Sigmoid colon (tissue), 7 donors: ENCODE measurements at places on chromosomes 5 and 9. TPM values are rescaled to one million over a fixed set of nuclear protein-coding genes. Genes with fewer than 3 reads are reported as not detected.

DNA sequence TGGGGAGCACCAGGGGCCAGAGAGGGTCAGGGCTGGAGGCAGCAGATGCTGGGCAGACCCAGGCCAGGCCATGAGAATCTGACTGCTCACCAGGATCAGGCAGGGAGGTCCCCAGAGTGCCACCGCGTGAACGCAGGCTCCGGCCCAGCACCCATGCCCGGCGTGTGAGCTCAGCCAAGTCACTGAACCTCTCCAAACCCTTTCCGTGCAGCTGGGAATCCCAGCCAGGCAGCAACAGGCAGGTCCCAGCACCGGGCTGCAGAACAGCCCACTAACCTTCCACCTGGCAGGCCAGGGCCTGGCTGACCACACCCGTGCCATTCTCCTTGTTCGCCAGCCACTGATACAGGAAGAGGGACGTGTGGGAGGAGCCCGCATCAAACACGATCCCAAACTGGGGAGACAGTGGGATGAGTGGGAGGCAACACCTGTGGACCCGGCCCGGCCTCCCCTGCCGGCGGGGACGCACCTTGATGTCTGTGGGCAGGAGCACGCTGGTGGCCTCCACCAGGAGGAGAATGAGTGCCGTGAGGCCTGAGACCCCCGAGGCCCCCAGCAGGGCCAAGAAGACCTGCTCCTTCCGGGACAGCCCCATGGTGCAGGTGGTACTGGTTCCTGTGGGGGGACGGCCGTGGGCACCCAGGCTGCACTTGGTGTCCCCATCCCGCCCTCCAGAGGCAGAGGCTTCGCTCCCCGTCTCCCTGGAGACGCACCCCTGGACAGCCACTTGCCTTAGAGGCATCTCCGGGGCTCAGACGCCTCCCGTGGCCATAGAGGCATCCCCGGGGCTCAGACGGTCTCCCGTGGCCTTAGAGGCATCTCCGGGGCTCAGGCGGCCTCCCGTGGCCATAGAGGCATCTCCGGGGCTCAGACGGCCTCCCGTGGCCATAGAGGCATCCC, 3.2 kb downstream of the ENTPD8 start:
- H3K36me3 ChIP-seq = no peaks in the 10 kb centered on the region
- no peak overlapping the region for H3K4me3 ChIP-seq
- peaks cover 20% of the 10 kb centered on the region for H3K4me1 ChIP-seq
- H3K27me3 ChIP-seq = peaks cover 46% of the 10 kb centered on the region
- no peak for DNase-seq
- no peak overlapping the region for H3K27ac ChIP-seq

DNA sequence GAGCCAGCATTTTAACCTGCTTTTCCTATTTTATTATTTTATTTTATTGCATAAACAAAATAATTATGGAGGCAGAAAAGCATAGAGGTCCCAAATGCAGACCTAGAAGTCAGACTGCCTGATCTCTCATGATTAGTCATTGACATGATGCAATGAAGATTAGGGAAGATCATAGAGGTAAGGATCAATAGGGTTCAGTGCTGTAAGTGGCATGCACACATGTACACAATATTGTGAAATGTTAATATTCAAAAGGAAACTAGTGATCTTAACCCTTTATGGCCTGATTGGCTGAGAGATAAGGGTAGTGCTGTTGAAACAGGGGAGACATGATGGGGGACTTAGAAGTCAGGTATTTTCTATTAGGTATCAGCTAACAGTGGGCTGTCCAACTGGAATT, 1.1 kb upstream of the FRRS1L start:
- H3K4me3 ChIP-seq = no peak overlapping the region
- H3K27me3 ChIP-seq = peaks cover 7% of the 10 kb centered on the region
- DNase-seq = no peak
- H3K27ac ChIP-seq = no peak overlapping the region
- no peaks in the 10 kb centered on the region for H3K36me3 ChIP-seq

DNA sequence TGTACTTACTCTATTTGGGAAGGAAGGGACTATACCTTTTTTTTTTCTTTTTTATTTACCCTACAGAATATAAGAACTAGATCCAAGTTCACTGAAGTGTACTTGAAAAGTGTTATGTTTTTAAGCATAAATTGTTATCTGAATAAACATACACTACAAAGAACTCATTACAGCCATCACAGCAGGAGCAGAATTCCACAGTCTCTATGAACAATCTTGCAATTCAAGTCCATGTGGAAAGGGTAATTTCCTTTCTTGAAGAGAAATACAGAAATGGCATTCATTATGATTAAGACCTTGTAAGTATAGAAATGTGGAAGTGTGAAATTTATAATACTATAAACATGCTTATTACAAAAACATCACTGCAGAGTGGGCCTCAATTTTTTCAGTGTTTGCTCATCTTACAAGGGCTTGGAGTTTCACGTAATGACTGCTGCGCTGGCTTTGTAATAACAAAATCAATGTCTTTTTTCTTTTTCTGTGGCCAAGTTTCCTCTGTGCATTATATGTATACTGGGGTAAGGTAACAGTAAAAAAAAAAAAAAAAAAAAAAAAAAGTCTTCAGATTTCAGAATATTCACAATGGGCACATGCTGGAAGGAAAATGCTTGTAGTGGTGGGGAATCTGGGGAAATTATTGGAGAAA, 77.0 kb upstream of the GNA14 start:
- no peak overlapping the region for H3K4me3 ChIP-seq
- DNase-seq = no peak

- H3K4me3 ChIP-seq = no peak overlapping the region
- no peak for DNase-seq
- no peak overlapping the region for H3K27ac ChIP-seq
- no peaks in the 10 kb centered on the region for H3K36me3 ChIP-seq
- H3K4me1 ChIP-seq = no peaks in the 10 kb centered on the region
- H3K27me3 ChIP-seq = peaks cover 54% of the 10 kb centered on the region
These were observed 18.2 kb downstream of the SLC9A3 start for GRCh38 chr5:505951-506525.

DNA sequence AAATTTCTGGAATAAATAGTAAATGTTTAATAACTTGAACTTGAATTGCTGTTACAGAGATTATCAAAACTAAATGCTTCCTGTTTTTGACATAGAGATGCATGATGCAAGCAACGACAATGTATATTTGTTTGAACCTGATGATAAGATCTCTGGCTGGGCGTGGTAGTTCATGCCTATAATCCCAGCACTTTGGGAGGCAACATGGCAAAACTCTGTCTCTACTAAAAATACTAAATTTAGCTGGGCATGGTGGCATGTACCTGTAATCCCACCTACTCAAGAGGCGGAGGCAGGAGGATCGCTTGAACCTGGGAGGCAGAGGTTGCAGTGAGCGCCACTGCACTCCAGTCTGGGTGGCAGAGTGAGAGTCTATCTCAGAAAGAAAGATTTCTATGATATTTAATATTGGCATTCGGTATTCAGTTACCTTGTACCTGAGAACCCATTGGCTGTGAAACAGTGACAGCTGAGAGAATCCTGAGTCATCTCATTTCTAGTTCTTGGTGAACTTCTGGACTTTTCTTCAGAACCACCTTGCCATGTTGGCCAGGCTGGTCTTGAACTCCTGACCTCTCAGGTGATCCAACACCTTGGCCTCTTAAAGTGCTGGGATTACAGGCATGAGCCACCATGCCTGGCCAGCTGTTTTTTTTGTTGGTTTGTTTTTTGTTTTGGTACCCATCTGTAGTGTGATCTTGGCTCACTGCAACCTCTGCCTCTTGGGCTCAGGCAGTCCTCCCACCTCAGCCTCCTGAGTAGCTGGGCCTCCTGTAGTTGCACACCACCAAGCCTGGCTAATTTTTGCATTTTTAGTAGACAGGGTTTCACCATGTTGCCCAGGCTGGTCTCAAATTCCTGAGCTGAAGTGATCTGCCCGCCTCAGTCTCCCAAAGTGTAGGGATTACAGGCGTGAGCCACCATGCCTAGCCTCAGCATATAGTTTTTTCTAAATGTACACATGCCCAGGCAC, 10.0 kb upstream of the FGF18 start:
- H3K4me1 ChIP-seq = peaks cover 22% of the 10 kb centered on the region
- peaks cover 35% of the 10 kb centered on the region for H3K36me3 ChIP-seq
- DNase-seq = no peak
- no peak overlapping the region for H3K4me3 ChIP-seq
- H3K27ac ChIP-seq = no peak overlapping the region

FAM81B gene
- not detected for polyA plus RNA-seq

DNA sequence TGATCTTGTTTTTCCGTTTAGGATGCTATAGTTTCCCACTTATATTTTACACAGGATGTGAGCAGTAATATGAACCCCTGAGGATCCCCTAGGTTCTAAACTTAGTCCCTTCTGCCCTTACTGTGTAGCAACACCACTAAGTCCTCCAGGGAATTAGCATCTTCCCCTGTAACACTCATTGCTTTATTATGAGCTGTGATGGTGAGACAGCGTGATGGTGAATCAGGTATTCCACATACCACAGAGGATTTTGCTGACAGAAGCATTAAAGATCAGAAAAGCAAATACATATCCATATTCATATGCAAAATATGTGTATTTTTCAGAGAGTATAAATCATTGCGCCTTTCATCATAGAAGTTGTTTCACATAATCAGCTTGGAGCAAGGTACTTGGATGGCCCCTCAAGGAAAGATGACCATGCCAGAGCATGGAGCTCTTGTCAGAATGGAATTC, 317.0 kb downstream of the ICE1 start:
- H3K36me3 ChIP-seq = no peaks in the 10 kb centered on the region
- no peaks in the 10 kb centered on the region for H3K27me3 ChIP-seq
- no peak overlapping the region for H3K27ac ChIP-seq

ARL14EPL gene
- polyA plus RNA-seq = not detected

- no peak overlapping the region for H3K27ac ChIP-seq
- peaks cover 54% of the 10 kb centered on the region for H3K4me1 ChIP-seq
- DNase-seq = no peak
- no peaks in the 10 kb centered on the region for H3K27me3 ChIP-seq
- no peak overlapping the region for H3K4me3 ChIP-seq
These were observed 30.0 kb downstream of the TGFBR1 start for GRCh38 chr9:99134893-99135341.

- no peaks in the 10 kb centered on the region for H3K36me3 ChIP-seq
- no peak overlapping the region for H3K27ac ChIP-seq
- no peaks in the 10 kb centered on the region for H3K4me1 ChIP-seq
- H3K27me3 ChIP-seq = no peaks in the 10 kb centered on the region
- no peak overlapping the region for H3K4me3 ChIP-seq
- no peak for DNase-seq
These were observed 82.2 kb downstream of the NRG2 start for GRCh38 chr5:139960723-139961383.

PAPPA gene
- under 0.01 TPM for polyA plus RNA-seq

GRCh38 chr5:140214831-140215230, 39.8 kb downstream of the CYSTM1 start:
- H3K4me1 ChIP-seq = no peaks in the 10 kb centered on the region
- no peak overlapping the region for H3K27ac ChIP-seq
- no peaks in the 10 kb centered on the region for H3K36me3 ChIP-seq
- H3K27me3 ChIP-seq = no peaks in the 10 kb centered on the region
- H3K4me3 ChIP-seq = no peak overlapping the region

- H3K27me3 ChIP-seq = no peaks in the 10 kb centered on the region
- H3K36me3 ChIP-seq = no peaks in the 10 kb centered on the region
- peak; percentile 93 for DNase-seq
- H3K27ac ChIP-seq = peak overlapping the region; percentile 75
- peaks cover 40% of the 10 kb centered on the region for H3K4me1 ChIP-seq
These were observed 69.1 kb downstream of the ARRDC3 start for GRCh38 chr5:91313757-91314673.

PCA3 gene
- 0.79 TPM for polyA plus RNA-seq

- peak; percentile 56 for DNase-seq
- H3K4me3 ChIP-seq = no peak overlapping the region
- no peaks in the 10 kb centered on the region for H3K27me3 ChIP-seq
- peak overlapping the region; percentile 51 for H3K27ac ChIP-seq
- H3K36me3 ChIP-seq = peaks cover 7% of the 10 kb centered on the region
These were observed 37.3 kb downstream of the IPPK start for GRCh38 chr9:92632641-92633040.

DNA sequence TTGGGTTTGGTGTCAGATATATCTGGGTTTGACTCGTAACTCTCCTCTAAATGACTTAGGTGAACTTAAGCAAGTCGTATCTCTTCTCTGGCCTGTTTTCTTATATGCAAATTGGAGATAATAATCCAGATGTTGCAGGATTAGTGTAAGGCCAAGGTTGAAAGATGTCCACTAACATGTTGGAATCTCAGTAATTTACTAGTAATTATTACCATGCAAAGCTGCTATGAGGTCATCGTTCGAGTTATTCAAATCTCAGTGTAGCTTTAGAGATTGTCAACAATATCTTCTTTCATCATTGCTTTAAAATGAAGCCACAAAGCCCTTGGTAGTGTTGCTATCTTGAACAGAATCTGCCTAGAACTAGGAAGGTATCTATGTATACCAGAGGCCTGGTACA, 437.7 kb upstream of the KLF4 start:
- H3K36me3 ChIP-seq = no peaks in the 10 kb centered on the region
- H3K4me1 ChIP-seq = peaks cover 7% of the 10 kb centered on the region
- H3K4me3 ChIP-seq = no peak overlapping the region
- no peaks in the 10 kb centered on the region for H3K27me3 ChIP-seq
- DNase-seq = no peak

DNA sequence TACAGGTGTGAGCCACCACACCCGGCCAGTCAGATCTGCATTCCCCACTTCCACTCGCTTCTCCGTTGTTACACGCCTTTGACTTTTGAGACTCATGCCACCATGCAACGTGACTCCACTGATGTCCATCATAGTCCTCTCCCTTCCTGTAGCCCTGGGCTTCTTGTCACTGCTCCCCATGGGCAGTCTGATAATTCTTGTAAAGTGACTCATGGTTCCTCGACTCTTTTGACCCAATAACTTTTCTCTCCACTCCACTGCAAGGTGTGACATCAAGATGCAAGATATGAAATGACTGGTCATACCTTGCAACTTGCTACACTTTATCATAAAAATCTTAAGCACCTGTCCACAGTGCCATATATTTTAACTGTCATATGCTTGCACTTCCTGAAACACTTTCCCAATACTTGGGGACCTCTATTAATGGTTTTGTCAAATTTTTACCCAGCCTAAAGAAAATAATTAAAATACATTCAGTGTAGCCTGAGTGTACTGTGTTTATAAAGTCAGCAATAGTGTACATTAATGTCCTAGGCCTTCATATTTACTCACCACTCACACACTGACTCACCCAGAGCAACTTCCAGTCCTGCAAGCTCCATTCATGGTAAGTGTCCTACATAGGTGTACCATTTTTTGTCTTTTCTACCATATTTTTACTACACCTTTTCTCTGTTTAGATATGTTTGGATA, 18.6 kb upstream of the ANKRD18A start:
- H3K27me3 ChIP-seq = no peaks in the 10 kb centered on the region
- no peaks in the 10 kb centered on the region for H3K36me3 ChIP-seq
- no peak for DNase-seq
- no peak overlapping the region for H3K4me3 ChIP-seq
- H3K27ac ChIP-seq = no peak overlapping the region

DPH7 gene
- polyA plus RNA-seq = 6.5 TPM
